ENCODE measurements at places on chromosomes 12 and 14.

DNA sequence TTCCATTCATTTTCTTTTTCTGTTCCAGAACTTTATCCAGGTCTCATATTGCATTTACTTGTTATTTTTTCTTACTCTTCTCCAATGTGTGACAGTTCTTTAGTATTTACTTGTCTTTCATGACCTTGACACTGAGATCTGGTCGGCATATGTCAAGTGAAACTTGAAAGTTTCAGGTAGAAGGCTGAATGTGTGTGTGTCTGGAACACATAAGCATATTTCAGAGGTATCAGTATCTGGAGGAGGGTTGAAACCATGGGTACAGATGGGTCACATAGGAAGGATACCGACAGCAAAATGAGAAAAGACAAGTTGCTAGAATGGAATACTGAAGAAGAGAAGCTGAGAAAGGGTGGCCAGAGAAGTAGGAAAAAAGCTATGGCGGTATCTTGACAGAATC is 22.5 kb upstream of the PTGDR start:
- DNase-seq = no peak

DNA sequence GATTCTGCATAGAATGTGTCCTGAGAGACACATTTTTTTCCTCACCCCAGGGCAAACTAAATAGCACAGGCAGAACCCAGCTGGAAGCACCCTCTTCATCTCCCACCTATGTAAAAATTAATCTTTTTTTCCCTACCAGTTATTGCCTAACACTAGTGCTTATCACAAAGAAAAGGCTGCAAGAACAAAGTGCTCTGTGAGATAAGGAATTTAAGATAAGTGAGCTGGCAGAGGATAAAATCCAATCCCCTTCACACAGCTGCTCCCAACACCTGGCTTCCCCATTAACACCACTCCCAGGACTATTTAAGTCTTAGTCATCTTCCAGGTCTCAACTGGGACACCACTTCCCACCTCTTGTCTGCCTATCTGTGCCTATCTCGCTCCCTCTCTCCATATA is 75.2 kb downstream of the TTC9 start:
- DNase-seq = no peak

- no peak for DNase-seq
These were observed 222.7 kb downstream of the ERC1 start for GRCh38 chr12:1213618-1214205.

DNA sequence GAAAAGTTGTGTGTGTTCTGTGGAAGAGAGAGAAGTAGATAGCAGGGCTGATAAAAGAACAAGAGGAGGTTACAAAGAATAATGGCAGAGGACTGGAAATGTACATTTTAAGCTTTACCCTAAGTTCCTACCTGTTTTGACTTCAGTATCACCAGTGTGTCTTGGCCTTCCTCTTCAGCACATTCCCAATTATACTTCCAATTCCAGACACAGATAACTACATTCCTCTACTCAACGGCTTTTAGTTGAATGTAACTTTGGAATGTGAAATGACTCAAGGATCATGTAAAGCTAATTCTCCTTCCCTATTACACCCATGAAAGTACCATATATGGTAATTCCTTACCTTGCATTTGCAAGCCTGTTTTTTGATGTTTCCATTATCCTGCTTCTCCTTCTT is 5.0 kb downstream of the MGST1 start:
- DNase-seq = no peak

GRCh38 chr12:131061041-131061806 is 107.5 kb downstream of the ADGRD1 start:
- no peak for DNase-seq

GRCh38 chr12:47087088-47087688 is 7.4 kb upstream of the AMIGO2 start:
- DNase-seq = no peak
